Mesenchymal stem cell (in vitro differentiated cells and primary cell): ENCODE measurements at places on chromosomes 12 and 14.

- no peak for DNase-seq
Measured at GRCh38 chr12:122721057-122721545, 4.5 kb upstream of the HCAR3 start.

DNA sequence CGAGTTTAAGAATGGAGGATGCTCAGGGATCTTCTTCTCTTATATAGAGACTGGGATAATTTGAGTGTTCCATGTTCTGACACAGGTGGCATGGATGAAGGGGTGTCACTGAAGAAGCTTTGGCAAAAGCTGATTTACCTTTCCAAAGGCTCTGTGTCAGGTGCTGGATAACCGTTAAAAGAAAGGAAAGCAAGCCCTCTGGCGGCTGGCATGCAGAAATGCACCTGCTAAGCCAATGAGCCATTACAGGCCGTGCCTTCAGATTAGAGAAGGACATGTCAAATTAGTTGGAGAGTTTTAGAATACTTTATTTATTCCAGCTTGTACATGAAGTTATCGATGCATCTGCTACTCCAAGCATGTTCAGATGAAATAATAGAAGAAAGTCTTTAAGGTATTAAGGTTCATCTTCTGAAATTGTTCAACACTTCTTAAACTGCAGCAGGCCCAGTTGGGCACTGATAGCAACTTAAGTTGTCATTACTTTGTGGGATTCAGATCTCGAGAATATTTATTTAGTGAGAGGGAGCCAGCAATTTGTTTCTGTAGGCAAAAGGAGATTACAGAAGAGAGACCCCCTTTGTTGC, 678.2 kb downstream of the NRXN3 start:
- DNase-seq = peak; percentile 33

DNA sequence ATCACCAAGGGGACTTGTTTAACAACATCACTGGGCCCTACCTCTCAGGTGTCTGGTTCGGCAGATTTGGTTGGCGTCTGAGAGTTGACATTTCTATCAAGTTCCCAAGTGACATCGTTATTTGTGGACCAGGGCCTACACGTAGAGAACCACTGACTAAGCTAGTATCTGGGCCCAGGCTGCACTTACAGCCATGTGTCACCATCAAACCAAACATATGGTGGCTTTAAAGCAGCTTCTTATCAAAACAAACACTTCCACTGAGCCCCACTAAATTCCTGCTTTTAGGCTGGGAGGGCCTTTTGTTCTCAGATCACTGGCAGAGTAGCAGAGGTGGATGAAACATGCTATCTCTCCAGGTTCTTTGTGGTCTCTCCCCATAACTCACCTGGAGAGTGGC, 220.5 kb downstream of the PELI2 start:
- DNase-seq = no peak

- DNase-seq = no peak
Measured at GRCh38 chr12:90514325-90514724, 440.7 kb downstream of the CCER1 start.

DNA sequence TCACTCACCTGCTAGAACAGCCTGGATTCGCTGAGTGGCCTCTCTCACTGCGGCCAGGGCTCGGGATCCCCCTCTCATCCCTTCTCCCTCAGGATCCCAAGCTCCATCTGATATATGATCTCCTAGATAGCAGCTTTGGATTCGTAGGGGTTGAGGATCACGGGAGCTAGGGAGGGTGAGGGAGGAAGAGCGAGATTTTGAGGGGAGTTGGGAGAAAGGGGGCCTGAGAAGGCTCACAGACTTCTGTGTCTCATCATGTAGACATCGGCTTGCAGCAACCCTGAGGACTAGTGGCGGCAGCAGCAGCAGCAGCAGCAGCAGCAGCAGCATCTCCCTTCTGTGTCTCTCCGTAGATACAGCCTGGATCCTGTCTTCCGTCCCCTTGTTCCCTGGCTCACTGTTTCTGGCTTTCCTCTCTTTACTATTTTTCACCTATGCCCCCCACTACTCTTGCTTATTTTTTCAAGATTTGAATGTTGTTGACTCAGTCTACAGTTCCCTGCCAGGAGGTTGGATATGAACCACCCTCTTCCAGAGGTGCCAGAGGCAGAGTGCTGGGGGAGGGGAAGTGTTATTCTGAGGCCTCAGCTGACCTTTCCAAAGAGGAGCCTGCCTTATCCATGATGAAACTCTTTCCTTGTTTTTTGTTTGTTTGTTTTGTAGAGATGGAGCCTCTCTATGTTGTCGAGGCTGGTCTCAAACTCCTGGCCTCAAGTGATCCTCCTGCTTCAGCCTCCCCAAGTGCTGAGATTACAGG, at the start of gene CIROP:
CIROP (minus strand) TSS at position 399 of the 757 bp plus-strand sequence; CDS start at position 330, 69 bp downstream.
- no peak for DNase-seq

GRCh38 chr12:27143256-27144069, 61.1 kb upstream of the C12orf71 start:
- no peak for DNase-seq

DNA sequence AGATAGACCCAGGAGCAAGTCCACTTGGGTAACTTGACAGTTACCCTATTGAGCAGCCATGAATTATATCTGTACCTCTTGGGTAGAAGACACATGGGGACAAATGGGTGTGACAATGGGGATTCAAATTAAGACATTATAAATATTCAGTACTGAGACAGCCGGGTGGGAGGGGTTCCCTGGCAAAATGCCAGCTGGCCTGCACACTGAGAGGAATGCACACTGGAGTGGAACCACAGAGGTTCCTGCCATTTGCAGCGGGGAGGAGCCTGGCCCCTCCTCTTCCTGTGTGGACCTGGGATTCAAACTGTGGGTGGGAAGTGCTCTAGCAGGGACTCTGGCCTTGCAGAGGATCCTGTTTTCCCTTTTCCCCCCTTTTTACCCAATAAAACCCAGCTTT, 118.7 kb upstream of the CDKN3 start:
- no peak for DNase-seq

- DNase-seq = no peak
Measured at GRCh38 chr12:52322069-52322468, 871 bp upstream of the KRT83 start.

DNA sequence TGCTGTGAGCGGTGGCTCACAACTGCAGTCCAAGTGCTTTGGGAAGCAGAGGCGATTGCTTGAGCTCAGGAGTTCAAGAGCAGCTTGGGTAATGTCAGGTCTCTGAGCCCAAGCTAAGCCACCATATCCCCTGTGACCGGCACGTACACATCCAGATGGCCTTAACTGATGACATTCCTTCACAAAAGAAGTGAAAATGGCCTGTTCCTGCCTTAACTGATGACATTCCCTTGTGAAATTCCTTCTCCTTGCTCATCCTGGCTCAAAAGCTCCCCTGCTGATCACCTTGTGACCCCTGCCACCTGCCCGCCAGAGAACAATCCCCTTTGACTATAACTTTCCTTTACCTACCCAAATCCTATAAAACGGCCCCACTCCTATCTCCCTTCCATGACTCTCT, 48.6 kb downstream of the SLC25A47 start:
- no peak for DNase-seq

DNA sequence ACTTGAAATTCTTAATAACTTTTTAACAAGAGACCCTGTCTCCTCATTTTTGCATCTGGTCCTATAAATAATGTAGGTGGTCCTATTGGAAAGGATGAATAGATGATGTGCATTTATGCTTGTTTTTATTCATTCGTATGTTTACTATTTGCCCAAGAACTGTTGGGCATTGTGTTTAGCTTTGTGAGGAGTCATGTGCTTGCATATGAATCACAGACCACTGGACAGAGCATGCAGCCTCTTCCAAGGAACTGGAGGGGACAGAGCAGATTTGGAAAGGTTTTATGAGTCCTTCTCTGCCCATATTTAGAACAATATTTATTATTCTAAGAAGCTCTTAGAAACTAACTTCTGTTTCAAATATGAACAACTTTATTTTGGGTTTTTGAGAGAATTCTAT, 414.0 kb downstream of the SOX5 start:
- no peak for DNase-seq

DNA sequence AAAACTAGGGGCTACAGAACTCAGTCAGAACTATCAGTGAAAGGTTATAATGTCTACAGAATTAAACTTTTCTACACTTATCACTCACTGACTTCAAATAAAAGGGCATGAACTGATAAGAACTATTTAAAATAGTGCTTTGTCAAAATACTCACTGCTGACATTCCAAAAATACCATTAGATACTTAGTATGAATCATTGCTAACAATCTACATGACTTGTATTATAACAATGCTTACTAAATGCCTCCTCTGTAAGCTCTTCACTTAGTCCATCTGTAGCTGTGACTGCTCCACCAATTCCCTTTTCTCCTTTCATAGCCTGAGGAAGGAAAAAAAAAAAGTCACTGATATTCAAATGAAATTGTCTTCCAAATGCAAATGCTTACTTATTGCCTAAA, 17.0 kb downstream of the NFYB start:
- peak; percentile 25 for DNase-seq

- no peak for DNase-seq
Measured at GRCh38 chr14:83709116-83709515, 1820.8 kb upstream of the FLRT2 start.

DNA sequence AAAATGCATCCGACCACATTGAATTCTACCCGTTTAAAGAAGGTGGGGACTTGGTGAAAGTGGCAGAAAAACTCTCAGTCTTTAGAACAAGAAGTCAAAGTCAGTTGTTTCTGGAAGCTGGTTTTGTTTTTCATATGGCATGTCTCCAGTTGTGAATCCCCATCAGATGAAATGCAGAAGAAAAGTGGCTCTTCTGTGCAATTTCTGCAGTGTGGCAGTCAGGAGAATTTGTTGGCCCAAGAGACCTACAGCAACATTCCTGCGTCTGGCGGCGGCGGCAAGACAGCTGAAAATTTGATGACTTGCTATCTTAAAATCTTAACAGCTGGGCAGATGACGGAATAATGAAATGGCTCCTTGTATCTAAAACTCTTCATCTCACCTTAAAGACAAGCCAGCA, 201.5 kb downstream of the FOXN3 start:
- DNase-seq = no peak

DNA sequence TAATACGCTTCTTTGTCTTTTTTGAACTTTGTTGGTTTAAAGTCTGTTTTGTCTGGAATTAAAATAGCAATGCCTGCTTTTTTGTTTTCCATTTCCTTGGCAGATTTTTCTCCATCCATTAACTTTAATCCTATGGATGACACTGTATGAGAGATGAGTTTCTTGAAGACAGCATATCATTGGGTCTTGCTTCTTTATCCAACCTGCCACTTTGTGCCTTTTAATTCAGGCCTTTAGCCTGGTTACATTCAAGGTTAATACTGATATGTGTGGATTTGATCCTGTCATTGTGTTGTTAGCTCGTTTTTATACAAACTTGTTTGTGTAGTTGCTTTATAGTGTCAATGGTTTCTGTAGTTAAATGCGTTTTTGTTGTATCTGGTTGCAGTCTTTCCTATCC, 168.0 kb downstream of the NTS start:
- DNase-seq = no peak

- peak; percentile 69 for DNase-seq
Measured at GRCh38 chr14:54564071-54564867, 2.7 kb upstream of the SAMD4A start.

- DNase-seq = no peak
Measured at GRCh38 chr12:130956456-130957303, 3.0 kb downstream of the ADGRD1 start.

DNA sequence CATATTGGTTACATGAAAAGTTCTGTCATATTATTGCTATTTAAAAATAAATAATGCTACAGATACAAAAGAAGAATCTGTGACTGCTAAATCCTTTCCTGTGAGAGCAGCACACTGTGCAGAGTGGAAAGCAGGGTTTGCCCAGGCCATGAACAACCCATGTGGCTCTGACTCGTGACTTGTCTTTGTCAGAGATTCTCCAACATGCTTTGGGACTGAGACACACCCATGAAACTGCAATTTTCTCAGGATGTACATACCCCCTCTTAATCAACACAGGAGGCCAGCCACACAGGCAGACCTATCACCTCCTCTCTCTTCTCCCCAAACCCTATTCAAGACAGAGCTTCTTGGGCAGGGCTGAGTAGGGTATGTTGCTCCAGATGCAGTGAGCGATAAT, 96.8 kb upstream of the NTF3 start:
- DNase-seq = no peak

GRCh38 chr12:91926848-91927247, 218.8 kb downstream of the BTG1 start:
- DNase-seq = peak; percentile 92

- no peak for DNase-seq
Measured at GRCh38 chr12:89029961-89030360, 322.3 kb downstream of the DUSP6 start.

DNA sequence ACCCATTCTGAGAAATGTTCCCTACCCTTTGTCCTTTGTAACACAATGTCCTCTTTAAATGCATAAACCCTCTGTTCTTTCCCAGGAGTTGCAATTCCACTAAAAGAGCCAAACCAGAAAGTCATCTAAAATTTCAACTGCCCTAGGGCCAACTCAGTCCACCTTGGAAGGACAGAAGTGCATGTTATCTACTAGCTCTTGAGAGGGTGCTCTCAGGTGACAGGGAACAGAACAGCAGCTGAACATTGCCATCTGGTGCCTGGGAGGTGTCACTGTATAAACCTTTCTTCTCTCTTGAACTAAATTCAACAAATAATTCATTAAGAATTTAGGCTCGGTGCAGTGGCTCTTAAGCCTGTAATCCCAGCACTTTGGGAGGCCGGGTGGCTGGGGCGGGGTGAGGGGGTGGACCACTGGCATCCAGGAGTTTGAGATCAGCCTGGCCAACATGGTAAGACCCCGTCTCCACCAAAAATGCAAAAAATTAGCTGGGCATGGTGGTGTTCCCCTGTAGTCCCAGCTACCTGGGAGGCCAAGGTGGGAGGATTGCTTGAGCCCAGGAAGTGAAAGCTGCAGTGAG, 10.3 kb upstream of the FERMT2 start:
- peak; percentile 70 for DNase-seq

- DNase-seq = no peak
Measured at GRCh38 chr12:123367511-123367910, 2.9 kb upstream of the SBNO1 start.

DNA sequence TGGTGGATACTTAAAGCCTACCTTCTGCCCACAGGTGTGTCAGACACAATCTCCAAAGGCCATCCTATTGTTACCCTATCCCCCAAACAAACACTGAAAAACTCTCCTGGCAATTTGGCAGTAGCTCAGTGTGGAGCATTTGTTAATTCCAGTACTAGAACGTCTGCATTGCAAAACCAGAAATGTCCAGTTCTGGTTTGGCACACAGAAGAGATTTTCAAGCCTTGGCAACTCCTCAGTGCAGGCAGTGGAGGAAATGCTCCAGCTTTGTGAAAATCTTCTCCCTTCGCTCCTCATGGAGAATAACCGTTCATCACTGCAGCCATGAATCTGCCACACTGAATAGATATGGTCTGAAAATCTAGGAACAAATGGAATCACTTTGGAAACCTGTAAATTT, 5.3 kb upstream of the SOCS2 start:
- no peak for DNase-seq
